Bone marrow (tissue), 2 donors: ENCODE measurements at places on chromosomes 12 and 14.
A peak's percentile ranks its signal among the peaks of the same experiment; 100 is the strongest.

GRCh38 chr12:88251798-88252197 is 109.7 kb downstream of the TMTC3 start:
- DNase-seq: no peak

DNA sequence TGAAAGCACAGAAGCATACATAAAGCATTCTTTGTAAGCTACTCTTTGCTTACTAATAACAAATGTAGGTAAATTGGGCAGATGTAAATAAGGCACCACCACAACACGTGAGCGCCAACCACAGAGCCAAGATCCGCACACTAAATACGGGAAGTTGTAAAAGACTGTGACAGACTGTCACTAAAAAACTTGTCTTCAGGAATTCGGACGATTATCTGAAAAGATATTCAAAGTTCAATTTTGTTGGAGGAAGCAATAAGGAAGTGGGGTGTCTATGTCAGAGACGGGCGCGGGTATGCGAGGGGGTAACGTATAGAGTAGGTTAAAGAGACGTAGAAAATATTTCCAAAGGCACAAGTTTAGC is 1.5 kb upstream of the HSP90B1 start:
- DNase-seq: peak; percentile 7

GRCh38 chr12:111304642-111305071 is 64.2 kb downstream of the PHETA1 start:
- DNase-seq: no peak

- DNase-seq: no peak
These were observed 356.6 kb downstream of the CEP128 start for GRCh38 chr14:80584744-80585505.

- no peak for DNase-seq
These were observed 599.7 kb downstream of the SLC16A7 start for GRCh38 chr12:60195483-60195882.
